ENCODE measurements at places on chromosomes 16 and 17.

- no peak for DNase-seq
Measured at GRCh38 chr17:2776589-2777241, 19.5 kb upstream of the RAP1GAP2 start.

DNA sequence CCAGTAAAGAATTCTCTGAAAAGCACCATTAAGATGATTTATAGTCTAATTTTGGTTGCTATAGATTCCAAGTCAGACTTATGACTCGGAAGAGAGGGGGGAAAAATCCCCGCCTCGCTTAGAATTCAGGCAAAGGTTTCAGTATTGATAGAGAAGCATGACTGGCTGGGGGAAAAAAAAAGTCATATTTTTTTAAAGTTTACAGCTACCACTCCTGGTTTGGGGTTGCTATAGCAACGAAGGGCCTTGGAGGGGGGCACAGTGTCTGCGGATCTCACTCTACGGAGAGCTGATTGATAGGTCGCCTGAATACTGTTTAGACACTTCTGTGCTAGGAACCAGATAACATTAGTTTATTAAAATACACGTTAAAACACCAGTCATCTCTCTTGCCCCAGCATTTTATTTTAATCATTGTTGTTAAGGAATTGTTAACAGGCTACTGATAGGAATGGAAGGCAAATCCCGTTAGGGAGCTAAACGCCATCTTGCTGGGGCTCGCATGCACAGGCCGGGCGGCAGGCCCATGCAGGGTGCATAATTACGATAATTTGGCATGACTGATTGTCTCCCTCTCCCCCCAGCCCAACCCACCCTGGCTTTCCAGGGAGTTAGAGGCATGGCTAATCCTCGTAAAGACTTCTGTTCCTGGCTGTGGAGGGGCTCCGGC lies 380.0 kb upstream of the XYLT1 start:
- DNase-seq = no peak

DNA sequence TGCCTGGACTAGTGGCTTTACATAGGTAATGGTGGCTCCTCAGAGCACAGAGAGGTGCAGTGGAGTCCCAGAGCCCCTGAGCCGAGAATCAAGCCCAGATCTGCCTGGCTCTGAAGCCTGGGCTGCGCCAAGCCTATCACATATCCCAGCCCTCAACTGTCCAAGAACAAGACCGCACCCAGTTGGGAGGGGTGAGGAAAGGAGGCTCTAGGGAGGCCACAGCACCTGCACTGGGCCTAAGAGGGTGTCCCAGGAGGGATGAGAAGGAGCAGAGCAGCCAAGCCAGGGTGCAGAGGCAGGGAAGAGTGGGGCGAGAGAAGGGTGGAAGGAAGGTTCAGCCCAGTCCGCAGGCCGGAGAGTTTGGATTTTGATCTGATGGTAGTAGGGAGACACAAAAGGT lies 941 bp upstream of the RNF112 start:
- DNase-seq = no peak

- no peak for DNase-seq
Measured at GRCh38 chr16:85728879-85729278, 22.0 kb downstream of the C16orf74 start.

- DNase-seq = no peak
Measured at GRCh38 chr16:30744183-30744582, 4.0 kb upstream of the PHKG2 start.

Data from non-pigmented ciliary epithelial cell (primary cell).